Right ventricle myocardium inferior (tissue), 1 donor: ENCODE measurements at places on chromosomes 16 and 17. TPM values are rescaled to one million over a fixed set of nuclear protein-coding genes. Genes with fewer than 3 reads are reported as not detected.

DNA sequence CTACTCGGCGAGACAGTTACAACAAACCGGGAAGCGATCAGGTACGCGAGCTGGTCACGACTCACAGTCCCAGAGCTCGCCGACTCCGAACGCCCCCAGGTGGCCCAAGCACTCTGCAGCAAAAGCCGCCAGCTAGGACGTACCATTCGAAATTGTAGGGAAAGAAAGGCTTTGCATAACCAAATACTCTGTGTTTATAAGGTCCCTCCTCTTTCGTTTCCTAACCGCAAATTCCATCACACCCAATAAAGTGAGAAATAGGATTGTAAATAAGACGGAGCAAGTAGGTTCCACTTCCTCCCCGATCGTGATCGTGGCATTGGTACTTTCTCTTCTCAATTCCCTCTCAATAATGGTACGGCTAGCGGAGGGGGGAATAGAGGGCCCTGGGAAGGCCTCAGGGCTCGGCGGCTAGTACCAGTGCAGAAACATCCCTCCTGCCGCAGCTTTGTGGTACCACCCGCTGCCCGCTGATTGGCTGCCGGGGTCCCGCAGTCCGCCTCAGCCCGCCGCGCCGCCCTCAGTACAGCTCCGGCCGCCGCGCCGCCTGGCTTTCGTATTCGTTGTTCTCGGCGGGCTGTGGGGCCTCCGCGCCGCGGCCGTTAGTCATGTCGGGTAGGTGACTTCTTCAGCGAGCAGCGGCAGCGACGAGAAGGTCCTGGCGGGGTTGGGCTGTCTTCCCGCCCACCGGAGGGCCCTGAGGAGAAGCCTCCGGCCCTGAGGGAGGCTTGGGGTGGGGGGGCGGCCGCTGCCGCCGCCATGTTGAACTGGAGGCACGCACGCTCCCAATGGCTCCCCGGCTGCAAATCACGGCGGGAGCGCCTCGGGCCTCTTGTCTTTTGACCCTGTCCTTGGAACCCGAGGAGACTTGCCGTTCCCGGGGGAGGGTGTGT lies at the start of gene TAF15:
Gene TAF15 (plus strand): TSS at position 523 of the 893 bp plus-strand sequence. CDS start 86 bp downstream, at position 609.
- DNase-seq: peak; percentile 98

DNA sequence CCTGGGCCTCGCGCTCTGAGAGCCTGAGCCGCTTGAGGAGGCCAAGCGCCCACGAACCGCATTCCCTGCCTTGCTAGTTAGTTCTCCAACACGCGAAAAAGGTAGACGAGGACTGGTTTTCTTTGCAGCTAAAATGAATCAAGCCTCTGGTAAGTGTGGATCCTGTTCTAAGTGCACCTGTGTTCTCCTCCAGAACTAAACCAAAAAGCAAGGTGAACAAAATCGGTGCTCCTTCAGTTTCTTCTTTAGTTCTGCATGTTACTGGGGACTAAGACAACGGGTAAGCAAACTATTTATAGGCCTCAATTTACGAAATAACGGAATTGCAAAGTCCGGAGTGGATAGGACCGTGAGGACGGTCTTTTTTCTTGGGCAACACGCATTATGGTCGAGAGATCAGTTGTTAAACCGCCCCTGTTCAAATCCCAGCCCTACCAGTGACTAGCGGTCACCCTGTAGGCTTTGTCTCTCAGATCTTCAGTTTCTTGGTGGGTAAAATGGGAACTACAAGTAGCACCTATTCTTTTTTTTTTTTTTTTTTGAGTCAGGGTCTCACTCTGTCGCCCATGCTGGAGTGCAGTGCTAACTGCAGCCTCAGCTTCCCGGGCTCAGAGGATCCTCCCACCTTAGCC lies 993 bp upstream of the ANKRD11 start:
- no peak for DNase-seq

DNA sequence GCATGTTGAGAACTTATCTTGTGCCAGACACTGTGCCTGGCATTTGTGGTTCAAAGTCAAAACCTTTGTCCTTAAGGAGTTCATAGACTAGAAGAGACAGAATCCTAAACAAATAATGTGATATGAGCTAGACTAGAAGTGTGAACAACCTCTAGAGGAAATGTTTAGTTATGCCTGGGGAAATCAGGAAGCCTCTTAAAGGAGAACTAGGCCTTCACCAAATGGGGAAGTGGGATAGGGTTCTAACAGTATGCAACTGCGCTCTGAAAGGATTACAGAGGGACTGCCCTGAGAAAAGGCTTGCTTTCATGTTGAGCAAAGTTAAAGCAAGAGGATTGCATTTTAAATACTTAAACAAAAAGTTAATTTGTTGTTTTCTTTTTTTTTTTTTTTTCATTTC lies 4.9 kb downstream of the RUNDC1 start:
- DNase-seq: no peak

GRCh38 chr16:74635303-74635702 lies 28.4 kb upstream of the GLG1 start:
- DNase-seq: no peak

- DNase-seq: no peak
These were observed at the start of gene ZNF319 for GRCh38 chr16:57999971-58000705. ZNF319 (minus strand) TSS chr16:58000672; CDS start chr16:57998265, 2,407 bp downstream.

DNA sequence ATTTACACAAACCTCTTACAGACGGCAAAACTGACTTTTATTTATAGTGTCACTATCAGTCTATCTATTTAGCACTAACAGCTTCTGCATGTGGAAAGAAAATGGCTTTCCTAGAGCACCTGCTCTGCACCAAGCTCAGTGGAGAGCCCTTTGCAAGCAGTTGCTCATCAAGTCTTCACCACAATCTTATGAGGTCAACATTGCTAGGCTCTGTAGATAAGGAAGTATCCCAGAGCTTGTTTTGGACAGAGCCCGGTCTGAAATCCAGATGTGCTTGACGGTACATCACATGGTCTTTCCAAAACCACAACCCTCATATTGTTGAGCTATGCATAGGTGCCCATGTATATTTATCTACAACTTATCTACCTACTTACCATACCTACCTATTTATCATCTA lies 572.7 kb upstream of the CDH5 start:
- no peak for DNase-seq

The FKBP10 gene
- 11.7 TPM for total RNA-seq

DNA sequence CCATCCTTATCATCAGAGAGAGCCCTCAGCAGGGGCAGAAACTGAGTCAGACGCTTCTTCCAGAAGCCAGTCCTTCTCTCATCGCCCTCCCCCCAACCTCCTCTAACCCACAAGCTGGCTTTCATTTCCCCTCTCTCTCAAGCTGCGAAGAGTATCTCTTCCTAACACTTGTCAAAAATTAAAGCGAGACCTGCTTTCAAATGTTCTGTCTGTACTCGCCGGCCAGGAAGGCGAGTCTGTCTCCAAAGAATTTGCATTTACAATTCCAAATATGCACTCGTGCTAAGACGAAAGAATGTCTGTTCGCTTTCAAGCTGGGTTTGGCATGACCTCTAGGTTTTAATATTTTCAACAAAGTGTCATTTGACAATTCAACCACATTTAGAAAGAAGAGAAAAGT lies 140.4 kb downstream of the RGS9 start:
- no peak for DNase-seq

- no peak for DNase-seq
These were observed 62.2 kb upstream of the ADORA2B start for GRCh38 chr17:15882777-15883176.
